ENCODE measurements at places on chromosomes 16 and 17.
A peak's percentile ranks its signal among the peaks of the same experiment; 100 is the strongest.

GRCh38 chr17:72665852-72666851 lies 426.3 kb downstream of the SLC39A11 start:
- DNase-seq, result peak; percentile 51

DNA sequence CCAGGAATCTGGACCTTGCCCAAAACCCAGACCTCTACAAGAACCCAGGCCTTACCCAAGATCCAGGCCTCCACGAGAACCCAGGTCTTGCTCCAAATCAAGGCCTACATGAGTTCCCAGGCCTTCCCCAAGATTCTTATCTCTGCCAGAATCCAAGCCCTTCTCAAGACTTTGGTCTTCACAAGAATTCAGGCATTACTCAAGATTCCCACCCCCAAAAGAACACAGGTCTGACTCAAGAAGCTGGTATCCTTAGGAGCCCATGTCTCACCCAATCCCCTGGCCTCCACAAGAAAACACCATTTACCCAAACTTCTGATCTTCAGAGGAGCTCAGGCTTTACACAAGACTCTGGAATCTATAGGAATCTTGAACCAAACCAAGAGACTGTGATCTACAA lies 2.6 kb downstream of the SPEM3 start:
- no peak for DNase-seq

DNA sequence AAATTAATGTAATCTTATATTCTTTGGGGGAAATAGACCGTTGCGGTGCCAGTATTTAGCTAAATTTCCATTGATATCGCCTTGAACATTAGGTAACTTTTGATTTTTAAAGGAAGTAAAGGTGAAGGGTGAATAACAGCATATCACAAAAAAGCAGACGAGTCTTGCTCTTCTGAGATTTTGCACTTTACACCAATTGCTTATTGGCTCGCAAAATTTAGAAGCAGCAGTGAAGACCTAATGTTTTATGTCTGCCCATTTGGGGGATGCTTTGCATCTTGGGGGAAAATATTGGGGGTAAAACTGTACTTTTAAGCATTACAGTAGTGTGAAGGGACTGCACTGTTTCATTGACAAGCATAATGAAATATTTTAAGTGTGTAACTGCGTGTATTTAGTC lies 934 bp downstream of the MAP2K6 start:
- DNase-seq, result no peak

- DNase-seq, result no peak
Measured at GRCh38 chr17:81940538-81941483, 3.7 kb upstream of the PYCR1 start.

DNA sequence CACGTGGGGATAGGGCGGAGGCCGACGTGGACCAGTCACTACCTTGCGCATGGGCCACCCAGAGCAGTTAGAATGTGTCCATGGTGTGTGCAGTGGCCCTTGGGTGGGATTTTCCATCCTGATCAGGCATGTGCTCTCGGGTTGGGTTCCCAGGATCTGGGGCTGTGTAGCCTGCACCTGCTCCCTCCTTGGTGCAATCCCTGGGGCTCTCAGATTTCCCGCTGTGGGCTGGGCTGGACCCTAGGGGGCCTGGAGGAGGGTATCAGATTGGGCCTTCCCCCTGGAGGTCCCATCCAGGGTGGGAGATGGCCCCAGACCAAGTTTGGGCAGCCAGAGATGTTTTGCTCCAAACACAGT lies 1.3 kb downstream of the SMTNL2 start:
- no peak for DNase-seq

DNA sequence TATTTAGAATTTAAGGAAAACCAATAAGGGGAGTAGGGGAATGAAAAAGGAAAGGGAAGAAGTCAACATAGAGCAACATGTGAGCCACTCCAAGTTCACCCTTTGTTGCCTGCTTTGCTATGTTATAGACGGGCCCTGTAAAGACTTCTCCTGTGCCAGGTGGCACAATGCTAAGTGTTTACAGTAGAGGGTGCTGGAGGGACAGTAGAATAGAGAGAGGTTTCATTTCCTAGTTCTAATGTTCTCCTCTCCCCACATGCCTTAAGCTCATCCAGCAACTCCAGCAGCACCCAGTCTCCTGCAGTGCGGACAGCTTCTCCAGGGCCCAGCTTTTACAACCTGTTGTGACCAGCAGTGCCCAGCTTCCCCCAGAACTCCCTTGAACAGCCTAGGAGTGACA lies 468.0 kb downstream of the HS3ST3B1 start:
- no peak for DNase-seq

DNA sequence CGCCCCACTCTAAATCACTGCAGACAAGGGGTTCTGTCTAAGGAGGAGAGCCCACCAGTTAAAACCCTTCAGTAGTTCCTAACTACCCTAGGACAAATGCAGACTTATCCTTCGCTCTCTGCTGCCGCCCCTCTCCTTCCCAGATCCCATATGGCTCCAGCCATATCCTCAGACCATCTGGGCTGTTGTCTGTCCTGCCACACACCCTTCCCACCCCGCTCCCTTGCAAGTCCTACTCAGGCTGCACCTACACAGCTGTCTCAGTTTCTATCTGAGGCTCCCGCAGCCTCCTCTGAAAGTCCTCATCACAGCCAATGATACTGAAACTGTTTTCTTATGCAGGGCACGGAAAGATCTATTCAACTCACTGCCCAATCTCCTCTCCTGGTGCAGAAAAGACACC lies 720 bp upstream of the BCKDK start:
- no peak for DNase-seq

DNA sequence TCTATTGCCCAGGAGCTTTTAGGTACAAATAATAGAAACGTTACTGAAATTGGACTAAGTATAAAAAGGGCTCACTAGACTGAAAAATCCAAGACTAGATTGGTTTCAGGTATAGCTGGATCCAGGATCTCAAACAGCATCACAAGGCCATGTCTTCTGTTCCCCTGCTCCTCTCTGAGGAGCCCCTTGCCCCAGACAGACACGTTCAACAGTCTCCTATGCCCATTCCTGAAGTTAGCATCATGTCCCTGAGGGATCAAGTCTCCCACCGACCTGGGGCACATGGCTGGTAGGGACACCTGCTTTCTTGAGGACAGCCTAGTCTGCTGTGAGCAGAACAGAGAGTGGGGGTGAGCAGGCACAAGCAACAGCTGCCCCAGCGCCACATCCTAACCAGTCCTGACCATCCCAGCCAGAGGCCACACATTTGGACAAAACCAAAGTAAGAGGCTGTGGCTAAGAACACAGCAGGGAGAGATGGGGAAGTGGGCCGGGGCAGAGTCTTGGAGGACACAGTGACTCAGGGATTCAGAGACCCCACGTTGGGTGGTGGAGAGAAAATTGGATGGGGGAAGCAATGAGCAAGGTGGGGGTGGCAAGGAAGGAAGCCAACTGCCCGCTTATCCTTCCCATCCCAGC lies 10.5 kb upstream of the MMP2 start:
- no peak for DNase-seq

All from skin of body (tissue), 3 donors.